ENCODE measurements at places on chromosomes 2 and 18.

DNA sequence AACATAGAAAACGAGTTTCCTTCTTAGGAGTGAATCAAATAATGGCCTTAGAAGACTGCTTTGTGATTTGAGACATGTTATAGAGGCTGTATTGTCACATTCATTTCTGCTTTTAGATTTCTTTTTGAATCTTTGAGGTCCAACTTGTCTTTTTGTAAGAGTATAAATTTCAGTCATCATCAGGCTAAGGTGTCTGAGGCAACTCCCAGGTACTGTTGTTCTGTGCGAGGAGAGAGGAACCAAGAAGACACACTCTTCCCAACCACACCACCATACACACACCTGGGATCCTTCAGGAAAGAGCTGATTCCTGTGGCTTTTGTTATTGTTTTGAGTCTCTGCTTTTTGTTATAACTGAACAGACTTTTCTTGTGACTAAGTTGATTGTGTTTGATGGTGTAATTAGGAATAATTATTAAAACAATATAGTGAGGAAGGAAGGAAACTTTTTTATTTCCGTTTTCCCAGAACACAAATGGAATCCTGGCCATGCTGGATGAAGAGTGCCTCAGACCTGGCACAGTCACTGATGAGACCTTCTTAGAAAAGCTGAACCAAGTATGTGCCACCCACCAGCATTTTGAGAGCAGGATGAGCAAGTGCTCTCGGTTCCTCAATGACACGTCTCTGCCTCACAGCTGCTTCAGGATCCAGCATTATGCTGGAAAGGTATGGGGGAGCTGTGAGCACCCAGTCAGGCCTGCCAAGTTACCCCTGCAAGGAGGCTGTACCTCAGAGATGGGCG lies 140.4 kb downstream of the MYO1B start:
- DNase-seq = no peak

DNA sequence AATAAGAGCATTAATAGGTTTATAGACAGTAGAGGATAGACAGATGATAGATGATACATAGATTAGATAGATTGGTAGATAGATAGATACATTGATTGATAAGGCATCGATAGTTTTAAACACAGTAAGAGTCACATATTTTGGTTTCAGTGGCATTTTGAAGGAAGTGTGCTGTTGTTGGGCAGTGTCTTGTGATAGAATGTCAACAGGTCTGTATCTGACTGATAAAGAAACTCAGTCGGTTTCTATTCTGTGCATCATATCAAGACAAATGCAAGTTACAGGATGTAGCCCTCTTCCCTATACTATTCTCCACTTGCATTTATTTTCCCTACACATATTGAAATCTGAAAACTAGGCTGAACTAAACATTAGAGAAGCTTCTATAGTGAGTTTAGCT lies 1229.0 kb upstream of the ZEB2 start:
- no peak for DNase-seq

GRCh38 chr2:157934684-157935377 lies 58.7 kb upstream of the ACVR1 start:
- no peak for DNase-seq

DNA sequence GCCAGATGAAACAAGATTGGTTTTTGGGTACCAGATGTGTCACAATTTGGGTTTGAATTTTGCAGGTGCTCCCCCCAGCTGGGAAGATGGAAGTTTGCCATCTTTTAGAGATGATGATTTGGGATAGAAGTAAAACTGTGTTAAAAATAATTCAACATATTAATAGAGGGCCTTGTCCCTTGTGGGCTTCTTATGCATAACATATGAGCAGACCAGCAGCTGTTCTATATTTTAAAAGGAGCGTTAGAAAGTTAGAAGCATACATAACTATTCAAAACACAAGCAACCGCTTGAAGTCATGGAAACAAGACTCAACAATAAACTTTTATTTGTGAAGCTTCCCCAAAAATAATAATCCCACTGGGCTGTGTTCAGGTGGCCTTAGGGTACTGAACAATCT lies 62.8 kb downstream of the EFEMP1 start:
- DNase-seq = no peak

DNA sequence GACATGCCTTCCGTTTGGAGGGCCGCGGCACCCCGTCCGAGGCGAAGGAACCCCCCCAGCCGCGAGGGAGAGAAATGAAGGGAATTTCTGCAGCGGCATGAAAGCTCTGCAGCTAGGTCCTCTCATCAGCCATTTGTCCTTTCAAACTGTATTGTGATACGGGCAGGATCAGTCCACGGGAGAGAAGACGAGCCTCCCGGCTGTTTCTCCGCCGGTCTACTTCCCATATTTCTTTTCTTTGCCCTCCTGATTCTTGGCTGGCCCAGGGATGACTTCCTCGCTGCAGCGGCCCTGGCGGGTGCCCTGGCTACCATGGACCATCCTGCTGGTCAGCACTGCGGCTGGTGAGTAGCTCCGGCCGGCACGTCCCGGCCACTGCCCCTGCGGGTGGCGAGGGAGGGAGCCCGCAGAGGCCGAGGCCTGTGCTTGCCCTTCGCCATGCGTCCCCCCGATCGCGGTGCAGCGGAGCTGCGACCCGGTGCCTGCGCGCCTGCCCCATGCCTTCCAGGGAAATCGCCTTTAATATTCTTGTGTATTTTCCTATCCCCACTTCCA lies 1.2 kb downstream of the BMPR2 start:
- DNase-seq = no peak

GRCh38 chr2:216012133-216012829 lies 1.1 kb downstream of the MREG start:
- no peak for DNase-seq

GRCh38 chr18:9647496-9648323 lies 33.4 kb upstream of the PPP4R1 start:
- peak; percentile 17 for DNase-seq

- no peak for DNase-seq
Observed at GRCh38 chr2:119484834-119485233, 39.4 kb downstream of the SCTR start.

- DNase-seq = no peak
Observed at GRCh38 chr2:27752551-27753237, 18.8 kb upstream of the MRPL33 start.

DNA sequence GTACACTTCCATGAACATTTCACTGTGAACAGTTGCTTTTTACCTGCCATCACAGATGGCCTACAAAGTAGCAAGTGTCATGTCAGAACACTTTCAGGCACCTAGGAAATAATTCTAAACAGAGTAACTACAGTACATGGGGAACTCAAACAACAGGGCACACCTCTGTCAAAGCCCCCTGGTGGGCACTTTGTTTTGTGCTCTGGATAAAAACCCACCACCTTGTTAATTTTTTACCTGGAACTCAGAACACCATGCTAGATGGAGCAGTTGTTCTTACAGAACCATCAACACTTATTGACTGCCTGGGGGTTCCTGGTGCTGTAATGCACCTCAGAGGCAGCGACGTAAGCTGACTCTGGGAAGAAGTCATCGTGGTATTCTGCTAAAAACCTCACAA lies 2.3 kb downstream of the MSL3B start:
- DNase-seq = no peak

- no peak for DNase-seq
Observed at GRCh38 chr18:505483-506122, 5.1 kb upstream of the COLEC12 start.

GRCh38 chr2:165013944-165014619 lies 58.8 kb upstream of the SLC38A11 start:
- DNase-seq = no peak

DNA sequence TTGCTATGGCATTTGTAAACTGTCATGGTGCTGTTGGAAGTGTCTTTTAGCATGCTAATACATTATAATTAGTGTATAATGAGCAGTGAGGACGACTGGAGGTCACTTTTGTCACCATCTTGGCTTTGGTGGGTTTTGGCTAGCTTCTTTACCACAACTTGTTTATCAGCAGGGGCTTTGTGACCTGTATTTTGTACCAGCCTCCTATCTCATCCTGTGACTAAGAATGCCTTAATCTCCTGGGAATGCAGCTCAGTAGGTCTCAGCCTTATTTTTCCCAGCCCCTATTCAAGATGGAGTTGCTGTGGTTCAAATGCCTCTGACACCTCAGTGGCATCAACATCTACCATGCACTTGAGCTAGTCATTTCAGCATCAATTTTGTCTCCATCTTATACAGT lies 29.7 kb downstream of the LYPD6 start:
- DNase-seq = no peak

DNA sequence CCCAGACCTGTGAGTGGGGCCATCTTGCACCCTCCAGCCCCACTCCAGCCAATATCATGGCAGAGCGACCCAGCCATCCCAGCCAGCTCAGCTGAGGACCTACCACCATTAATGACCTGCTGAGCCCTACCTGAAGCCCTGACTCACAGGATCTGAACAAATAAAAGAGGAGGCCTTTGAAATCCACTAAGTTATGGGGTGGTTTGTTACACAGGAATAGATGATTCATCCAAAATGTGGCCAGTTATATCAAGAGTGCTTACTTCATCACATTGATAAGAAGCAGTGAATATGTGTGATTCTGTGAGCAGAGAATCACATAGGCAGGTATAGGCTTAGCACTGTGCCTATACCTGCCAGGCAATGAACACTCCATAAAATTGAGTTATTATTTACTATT lies 34.7 kb upstream of the FAM124B start:
- DNase-seq = no peak

GRCh38 chr2:196801674-196802261 lies 2.3 kb upstream of the GTF3C3 start:
- DNase-seq = no peak

DNA sequence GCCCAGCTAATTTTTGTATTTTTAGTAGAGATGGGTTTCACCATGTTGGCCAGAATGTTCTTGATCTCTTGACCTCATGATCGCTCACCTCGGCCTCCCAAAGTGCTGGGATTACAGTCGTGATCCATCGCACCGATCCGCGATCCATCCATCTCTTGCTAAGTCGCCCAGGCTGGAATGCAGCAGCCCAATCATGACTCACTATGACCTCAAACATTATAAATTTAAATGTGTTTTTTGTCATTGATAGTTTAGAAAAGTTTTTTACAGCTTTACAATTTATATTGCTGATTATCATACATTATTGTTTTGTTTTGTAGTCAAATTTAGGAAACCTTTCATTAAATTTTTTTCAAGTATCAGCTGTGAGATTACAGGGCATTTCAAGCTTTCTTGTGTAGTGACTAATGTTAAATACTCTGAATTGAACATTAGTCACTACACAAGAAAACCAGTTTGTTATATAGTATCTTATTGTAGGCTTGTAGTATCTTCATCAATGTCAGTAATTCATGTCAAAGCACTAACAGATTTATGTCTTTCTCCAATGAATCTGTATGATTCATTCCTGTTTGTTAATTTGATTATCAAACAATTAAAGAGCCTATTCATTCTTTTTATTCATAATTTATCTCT lies 37.5 kb downstream of the NR4A2 start:
- no peak for DNase-seq

DNA sequence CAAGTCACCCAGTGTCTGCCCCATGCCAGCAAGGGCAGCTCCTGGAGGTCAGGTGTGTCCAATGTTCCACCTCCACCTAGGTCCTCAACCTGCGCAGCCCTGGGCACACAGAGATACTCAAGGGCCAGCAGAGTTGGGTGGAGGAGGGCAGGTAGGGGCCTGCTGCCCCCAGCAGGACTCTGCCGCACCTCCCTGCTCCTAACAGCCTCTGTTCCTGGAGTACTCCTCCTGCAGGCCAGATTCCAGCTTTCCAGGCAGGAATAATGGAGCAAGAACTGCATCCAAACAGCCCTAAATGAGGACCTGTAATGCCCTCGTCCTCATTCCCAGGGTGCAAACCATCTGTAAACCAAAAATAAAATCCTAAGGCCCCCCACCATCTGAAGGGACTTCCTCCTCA lies 44.4 kb upstream of the ACAA2 start:
- DNase-seq = no peak

DNA sequence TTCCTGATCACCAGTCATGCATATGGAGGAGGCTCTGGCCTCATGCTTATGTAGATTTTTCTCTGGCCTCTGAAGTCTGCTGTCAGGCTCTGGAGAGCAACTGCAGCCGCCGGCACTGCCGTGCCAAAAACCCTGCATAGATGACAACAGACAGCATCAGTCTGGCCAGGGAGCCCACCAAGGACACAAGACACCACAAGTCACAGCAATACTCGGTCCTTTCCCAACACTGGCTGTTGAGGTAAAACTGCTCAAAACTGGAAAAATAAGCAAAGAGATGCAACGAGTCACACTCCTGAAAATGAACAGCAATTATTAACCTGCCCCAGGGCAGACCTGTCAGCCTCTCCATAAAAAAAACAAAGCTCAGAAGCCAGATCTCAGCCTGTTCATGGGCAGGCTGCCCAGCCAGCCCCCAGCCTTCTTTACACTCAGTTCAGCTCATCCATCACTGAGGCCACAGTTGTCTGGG lies 186.0 kb upstream of the RAB6C start:
- no peak for DNase-seq

- DNase-seq = peak; percentile 75
Observed at GRCh38 chr2:136207665-136208064, 89.7 kb upstream of the CXCR4 start.

- DNase-seq = no peak
Observed at GRCh38 chr18:12262748-12263147, 8.6 kb downstream of the CIDEA start.

DNA sequence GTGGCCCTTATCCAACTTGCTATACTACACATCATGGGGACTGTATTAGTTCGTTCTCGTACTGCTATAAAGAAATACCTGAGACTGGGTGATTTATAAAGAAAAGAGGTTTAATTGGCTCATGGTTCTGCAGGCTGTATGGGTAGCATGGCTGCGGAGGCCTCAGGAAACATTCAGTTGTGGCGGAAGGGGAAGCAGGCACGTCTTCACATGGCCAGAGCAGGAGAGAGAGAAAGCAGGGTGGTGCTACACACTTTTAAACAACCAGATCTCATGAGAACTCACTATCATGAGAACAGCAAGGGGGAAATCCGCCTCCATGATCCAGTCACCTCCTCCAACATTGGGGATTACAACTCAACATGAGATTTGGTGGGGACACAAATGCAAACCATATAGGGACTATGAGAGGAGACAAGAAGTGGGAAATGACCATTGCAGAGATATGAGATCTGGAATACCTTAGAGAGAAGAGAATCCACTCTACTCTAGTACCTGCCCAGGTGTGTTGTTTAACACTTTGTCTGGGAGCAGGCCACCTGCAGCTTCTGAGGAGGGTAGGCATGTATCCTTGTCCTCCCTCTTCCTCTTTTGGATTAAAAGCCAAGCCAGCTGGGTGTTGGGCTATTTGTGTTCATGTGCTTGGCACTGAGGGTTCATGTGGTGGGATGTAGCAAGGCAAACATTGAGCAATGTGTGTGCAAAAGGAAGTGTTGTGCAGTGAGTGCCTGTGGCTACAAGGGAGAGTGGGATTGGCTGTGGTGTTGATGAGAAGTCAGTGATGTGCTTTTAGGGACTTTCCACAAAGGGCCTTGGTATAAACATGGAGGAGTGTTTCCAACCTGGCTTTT lies 22.8 kb downstream of the TTLL4 start:
- peak; percentile 98 for DNase-seq

DNA sequence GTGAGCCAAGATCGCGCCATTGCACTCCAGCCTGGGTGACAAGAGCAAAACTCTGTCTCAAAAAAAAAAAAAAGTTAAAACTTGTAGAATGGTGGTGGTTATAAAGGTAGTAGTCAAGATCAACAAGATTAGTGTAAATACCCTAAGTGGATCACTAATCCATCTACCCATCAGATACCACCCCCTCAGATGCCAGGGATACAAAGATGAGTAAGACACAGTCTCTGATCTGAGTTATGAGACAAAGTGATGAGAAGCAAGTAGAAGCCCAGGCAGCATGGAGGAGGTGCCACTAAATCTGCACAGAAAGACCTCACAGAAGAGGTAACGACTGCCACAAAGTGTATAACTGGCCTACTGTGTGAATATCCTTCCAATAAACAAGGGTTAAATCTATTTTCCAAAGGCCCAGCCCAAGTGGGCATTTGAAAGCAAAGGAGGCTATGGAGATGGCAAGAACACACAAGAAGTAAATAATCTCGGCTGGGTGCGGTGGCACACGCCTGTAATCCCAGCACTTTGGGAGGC lies 20.2 kb downstream of the NFE2L2 start:
- DNase-seq = no peak
